Ovary (tissue), 10 donors: ENCODE measurements at places on chromosomes 5 and 9. TPM values are rescaled to one million over a fixed set of nuclear protein-coding genes. Genes with fewer than 3 reads are reported as not detected.

DNA sequence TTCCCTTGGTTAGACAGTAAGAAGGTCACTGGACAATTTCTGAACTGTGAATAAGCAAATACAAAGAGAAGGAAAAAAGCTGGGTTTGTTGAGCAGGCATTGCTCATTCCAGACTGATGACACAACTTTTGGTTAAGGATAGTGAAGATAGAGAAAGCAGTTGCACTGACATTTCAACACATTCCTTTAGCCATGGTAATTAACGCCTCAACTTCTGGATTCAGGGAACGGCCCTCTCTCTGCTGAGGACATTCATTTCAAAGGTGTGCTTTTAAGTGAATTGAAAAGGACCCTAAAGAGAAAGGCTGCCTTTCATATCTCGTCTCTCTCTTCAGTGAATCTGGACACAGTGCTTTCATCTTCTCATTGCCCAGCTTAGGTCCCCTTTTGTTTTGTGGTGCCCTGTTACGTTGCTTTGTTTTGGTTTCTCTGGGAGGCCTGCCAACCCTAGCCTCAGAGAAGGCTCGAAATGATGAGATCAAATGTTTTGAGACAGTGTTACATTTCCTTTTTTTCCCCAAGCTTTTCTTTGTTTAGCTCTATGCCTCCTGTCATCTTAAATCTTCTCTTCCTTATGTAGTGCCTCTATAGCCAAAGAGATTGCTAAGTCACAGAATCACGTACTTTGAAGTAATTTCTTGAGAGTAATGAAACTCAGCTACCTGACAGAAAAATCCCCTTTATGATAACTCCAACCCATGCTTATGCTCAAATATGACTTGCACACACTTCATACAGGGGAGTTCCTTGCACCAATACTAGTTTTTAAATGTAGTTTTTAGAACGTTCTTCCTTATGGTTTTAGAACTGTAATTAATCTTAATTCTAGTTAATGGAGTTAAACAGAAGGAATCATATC lies 94.4 kb upstream of the IFNE start:
- no peak for DNase-seq

BAAT gene
- total RNA-seq = not detected

DNA sequence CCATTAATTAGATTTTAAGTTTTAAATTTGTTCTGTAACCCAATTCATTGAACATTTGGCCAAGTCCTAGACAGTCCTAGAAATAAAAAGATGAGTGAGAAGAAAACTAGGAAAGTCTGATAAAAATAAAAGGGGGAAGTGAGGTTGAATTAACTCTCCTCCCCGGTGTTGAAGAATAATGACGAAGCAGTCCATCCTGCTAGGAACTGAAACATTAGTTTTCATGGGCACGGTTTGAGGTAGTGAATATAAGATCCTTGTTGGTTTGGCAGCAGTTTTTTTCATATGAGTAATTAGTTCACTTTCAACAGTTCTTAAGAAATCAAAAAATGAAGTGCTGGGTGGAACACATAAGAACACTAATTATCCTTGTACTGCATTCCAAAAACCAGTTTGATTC lies 103.1 kb downstream of the MTREX start:
- no peak for DNase-seq

GRCh38 chr5:59149271-59149670 lies 566.4 kb downstream of the RAB3C start:
- DNase-seq = no peak

KCNIP1 gene
- 0.24 TPM for total RNA-seq

LECT2 gene
- not detected for total RNA-seq

ADAMTS13 gene
- total RNA-seq = 3.4 TPM

GRCh38 chr9:127319366-127320114 lies 55.0 kb downstream of the GARNL3 start:
- DNase-seq = no peak

TYRP1 gene
- total RNA-seq = not detected

PDE8B gene
- total RNA-seq = 2.1 TPM

EQTN gene
- 2.2 TPM for total RNA-seq

MYOT gene
- 1.8 TPM for total RNA-seq

- no peak for DNase-seq
These were observed 2.8 kb downstream of the TMEM171 start for GRCh38 chr5:73122875-73123810.

GRCh38 chr9:89475891-89476440 lies 21.9 kb downstream of the SEMA4D start:
- DNase-seq = no peak

GRCh38 chr9:108615152-108615551 lies 240.6 kb downstream of the ACTL7B start:
- DNase-seq = no peak

DNA sequence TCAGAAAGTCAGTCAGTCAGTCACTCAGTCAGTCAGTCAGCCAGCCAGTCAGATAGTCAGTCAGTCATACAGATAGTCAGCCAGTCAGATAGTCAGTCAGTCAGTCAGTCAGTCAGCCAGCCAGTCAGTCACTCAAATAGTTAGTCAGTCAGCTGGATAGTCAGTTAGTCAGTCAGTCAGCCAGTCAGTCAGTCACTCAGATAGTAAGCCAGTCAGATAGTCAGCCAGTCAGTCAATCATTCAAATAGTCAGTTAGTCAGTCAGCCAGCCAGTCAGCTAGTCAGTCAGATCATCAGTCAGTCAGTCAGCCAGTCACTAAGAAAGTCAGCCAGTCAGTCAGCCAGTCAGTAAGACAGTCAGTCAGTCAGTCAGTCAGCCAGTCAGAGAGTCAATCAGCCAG lies 477.1 kb downstream of the AGTPBP1 start:
- no peak for DNase-seq

DNA sequence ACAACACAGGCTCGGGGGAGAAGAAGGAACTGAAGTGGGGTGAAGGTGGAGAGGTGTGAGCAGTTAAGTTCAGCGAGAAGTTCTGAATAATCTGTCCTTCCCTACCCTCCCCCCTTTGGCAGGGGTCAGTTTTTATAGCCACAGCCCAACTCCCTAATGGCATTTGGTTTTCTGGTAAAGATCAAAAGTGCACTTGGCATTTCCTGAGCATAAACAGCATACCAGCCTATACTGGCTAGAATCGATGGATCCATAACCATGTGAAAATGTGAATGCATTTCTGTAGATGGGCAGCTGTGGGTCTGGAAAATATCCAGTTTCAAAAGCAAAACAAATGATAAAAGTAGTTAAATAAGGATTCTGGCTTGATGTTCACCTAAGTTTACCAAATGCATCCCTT lies 410.9 kb downstream of the PLK2 start:
- DNase-seq = no peak

REEP2 gene
- 6.1 TPM for total RNA-seq

DNA sequence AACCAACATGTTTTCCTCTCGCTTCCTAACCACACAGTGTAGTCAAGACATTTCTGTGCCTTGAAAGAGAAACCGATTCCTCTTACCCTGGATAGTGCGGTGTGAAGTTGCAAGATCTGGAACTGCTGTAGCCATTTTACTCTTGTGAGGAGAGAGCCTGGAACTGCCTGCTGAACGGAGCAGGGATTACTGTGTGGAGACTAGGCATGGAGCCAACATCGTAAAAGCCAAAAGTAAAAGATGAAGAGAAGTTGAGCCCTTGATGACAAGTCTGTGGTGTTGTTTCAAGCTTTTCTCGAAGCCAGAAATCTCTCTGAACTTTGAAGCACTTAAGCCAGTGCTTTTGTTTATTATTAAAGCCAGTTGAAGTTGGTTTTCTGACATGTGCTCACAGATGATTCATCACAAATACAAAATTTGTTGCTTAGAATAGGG lies 110.1 kb upstream of the GRIN3A start:
- DNase-seq = no peak

GRCh38 chr5:89269721-89270120 lies 386.7 kb upstream of the MEF2C start:
- no peak for DNase-seq

CIZ1 gene
- total RNA-seq = 185 TPM

- no peak for DNase-seq
These were observed 127.3 kb downstream of the NUDT12 start for GRCh38 chr5:103435136-103435889.

DNA sequence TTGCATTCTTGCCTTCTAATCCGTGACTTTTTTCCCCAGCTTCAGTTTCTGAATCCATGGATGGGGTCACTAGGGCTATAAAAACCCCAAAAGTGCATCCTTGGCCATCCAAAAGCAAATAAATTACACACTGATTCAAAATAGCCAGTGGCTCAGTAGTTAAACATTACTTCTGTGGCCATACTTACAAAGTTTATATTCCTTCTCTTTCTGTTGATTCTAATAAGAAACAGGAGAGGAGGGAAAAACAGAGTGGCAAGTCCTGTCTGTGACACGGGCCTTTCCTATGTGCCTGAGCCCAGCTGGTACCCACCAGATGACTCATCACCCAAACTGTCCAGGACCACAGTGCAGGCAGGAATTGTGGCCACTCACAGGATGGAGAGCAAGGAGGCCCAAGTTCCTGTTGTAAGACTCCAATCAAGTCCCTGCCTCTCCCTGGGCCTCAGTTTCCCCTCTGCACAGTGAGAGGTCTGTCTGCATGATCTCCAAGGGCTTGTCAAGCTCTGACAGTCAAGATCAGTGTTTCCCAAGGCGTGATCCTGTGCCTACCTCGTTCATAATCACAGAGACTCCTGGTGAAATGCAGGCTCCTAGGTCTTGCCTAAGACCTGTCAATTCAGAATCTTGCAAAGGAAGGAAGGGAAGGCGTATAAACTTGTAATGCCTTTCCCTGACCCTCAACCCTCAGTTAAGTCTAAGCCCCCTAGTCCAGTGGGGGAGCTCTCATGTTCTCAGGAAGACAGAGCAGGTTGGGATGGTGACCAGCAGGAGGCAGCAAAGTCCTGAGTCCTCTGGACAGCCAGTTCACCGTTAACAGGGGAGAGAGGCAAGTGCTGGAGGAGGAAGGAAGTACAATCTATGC lies 29.5 kb downstream of the TNIP1 start:
- DNase-seq = peak; percentile 87

NMUR2 gene
- not detected for total RNA-seq

- DNase-seq = no peak
These were observed 731.8 kb upstream of the RGMB start for GRCh38 chr5:98041661-98042060.

GRCh38 chr9:110081395-110081794 lies 126.6 kb downstream of the C9orf152 start:
- DNase-seq = no peak

JAKMIP2 gene
- total RNA-seq = 0.11 TPM
